Fibroblast of skin of right quadriceps (primary cell): ENCODE measurements at places on chromosomes 2 and 18.

DNA sequence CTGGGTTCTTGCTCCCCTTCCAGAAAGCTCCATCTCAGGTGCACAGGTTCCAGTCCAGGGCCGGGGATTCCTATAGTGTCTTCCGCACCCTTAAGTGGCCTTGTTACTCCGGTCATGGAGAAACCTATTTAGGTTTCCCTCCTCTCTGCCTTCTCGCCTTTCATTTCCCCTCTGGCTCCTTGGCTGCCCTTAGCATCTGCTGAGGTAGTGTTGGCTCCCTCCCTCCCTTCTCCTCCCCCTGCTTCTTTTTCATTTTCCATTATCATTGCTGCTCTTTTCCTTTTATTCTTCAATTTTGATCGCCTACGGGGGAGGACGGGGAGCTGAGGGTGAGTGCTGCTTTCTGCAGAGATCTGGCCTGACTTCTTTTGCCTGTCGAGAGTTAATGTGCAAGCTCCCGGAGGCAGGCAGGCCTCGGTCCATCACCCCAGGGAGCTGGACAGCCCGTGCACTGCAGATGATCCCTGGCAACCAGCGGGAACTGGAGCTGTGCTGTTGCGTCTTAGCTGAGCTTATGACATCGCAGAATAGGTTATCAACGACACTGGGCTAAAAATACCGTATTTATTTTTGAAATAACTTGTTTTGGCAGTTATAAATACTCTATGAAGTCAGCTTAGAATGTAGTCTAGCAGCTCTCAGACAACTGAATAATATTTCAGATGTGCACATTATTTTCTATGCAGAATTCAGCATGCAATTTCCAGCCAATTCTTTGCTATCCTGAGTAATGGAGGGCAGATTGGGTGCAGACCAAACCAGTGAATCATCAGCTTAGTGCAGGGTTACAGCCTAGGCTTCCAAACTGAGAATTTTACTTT, 141.9 kb downstream of the SLC4A3 start:
- DNase-seq = peak; percentile 14

DNA sequence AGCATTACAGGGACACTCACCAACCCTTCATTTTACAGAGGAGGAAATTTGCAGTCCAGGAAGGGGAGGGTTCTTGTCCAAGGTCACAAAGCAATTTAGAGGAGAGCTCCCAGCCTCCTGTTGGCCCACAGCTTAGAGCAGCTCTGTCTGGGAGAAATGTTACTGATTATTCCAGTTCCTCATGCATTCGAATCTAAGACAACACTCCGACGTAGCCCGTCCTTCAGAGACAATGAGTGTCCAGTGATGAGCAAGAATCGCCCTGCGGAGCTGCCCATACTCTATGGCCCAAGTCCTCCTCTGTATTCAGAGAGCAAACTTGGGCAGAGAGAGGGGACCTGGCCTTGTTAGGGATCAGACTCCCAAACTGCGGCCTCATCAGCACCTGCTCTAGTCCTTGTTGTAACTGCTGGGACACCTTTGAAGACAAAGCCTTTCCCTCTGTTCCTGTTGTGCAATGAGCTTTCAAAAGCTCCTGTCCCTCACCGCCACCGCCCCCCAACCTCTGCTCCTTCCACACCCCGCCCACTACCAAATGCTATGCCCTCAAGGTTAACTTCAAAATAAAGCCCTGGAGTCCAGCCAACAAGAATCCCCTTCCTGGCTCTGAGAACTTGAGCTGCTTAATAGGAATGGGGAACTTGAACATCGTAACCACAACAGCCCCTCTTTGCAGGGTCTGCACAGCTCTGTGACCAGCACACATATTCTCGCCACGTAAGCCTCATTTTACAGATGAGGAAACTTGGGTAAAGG, 234.8 kb upstream of the SMAD2 start:
- no peak for DNase-seq

GRCh38 chr2:239259173-239259572, 141.6 kb downstream of the HDAC4 start:
- no peak for DNase-seq

DNA sequence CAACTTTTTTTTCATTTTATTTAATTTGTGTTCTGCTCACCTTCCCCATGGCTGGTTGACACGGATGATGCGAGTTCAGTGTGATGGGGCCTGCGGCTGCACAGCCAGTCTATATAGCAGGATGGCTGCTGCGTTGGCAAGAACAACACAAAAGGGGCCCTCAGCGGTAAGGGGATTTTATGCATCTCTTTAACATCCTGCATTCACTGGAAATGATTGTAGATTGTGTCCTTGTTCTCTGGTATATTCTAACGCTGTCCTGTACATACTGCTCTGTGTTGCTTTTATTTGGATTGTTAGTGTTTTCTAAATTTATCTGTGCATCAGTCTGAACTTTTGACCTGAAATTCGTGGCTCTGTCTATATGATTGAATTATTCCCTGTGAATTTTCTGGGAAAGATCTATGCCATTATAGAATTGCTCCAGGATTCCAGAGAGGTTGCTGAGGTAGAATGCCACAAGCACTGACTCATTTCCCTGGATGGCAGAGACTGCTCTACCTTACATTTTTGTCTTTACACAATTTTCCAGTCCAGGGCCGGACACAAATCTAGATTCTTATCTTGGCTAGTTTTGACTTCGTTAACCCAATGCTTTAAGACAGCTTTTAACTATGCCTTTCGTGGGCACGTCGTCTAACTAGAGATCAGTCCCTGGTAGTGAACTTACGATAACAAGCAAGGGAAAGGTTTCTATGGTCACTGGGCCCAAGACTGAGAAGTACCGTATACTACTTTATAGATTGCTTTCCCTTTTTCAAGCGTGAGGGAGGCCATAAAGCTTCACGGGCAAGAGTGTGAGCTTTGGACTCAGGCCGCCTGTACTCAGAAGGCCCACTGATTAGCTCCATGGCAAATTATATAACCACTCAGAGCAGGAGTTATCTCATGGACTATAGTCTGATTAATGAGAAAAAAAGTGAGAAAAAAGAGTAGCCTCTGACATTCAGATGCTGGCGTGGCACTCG, at the start of gene CRYGC:
Gene CRYGC, minus strand, starts transcription at position 85 of the 968 bp plus-strand sequence. Its CDS starts 36 bp downstream, at position 49.
- no peak for DNase-seq

DNA sequence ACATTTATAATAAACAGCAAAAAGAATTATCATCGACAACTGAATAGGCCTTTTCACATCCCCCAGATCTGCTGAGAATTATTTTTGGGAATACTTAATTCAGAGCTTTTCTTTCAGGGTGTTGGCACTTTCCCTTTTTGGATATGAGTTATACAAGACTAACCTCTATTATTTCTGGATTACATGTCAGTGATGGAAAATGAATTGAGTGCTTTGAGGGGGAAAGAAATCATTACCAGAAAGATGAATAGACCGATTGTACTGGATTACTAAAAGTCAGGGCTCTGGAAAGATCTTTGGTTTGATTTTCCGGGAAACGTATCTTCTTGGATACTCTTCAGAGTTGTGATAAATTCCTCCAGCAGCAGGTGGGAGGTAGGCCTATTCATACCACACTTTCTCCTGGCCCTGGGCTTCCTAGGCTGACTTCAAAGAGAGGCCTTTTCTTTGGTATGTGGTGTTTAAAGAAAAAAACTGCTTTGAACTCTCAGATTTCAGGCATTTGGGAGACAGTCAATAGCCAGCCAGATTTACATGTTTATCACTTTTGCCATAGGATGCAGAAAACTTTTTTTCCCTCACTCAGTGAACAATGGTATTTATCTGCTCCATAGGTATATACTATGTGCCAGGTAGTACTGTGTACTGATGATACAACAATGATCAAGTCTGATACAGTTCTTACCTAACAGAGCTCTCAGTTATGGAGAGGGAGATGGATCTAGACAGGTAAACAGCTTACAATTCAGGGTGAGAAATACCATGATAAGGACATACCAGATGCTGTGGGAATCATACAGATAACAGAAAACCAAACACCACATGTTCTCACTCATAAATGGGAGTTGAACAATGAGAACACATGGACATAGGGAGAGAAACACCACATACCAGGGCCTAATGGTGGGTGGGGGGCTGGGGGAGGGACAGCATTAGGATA, 63.3 kb upstream of the ACTR3 start:
- DNase-seq = no peak

DNA sequence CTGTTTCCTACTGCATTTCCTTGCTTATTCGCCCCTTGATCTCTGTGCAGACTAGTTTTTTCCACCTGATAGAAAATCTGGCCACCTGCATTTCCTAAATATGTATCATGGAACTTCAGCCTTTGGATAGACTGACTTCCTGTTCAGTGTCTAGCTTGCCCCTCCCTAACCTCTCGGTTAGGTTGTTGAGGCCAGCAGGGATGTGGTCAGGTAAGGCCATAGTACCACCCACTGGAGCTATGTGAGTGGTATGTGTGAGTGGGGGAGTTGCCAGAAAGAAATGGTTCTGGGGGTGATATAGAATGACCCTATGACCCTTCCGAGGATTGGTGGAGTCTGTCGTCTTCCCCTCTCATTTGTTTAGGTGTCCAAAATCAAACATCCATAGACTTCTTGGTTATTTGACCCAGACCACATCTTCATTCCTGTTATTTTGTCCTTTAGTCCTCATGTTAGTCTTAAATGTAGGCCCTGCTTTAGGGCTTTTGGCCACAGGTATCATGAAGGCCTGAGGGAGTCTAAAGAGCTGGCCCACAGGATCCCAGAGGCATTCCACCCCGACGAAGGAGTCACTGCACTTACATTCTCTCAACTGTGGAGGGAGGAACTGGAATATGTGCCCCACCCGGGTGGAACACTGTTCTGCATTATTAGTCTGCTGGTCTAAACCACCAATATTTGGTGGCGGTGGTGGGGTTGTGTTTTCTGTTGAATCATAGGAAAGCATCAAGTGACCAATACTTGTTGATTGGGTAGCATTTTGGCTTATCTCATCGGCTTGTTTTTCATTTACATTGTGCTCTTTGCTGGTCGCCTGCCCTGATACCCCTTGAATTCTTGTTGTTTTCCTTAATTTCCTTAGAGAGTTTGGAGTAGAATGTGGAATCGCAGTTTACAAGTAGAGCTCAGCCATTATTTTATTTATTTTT, 21.9 kb downstream of the CAB39 start:
- no peak for DNase-seq

- DNase-seq = peak; percentile 76
Measured at GRCh38 chr2:5453220-5454050, 238.7 kb upstream of the SOX11 start.

DNA sequence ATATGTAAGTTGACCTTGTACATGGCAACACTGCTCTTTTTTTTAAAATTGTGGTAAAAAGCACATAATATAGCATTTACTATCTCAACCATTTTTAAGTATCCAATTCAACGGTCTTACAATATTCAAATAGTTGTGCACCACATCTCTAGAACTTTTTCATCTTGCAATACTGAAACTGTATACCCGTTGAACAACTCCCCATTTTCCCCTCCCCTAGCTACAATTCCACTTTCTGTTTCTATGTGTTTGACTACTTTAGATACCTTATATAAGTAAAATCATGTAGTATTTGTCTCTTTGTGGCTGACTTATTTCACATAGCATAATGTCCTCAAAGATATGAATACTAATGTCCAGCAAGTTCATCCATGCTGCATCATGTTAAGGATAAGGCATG, 452.1 kb downstream of the TXNL1 start:
- no peak for DNase-seq

DNA sequence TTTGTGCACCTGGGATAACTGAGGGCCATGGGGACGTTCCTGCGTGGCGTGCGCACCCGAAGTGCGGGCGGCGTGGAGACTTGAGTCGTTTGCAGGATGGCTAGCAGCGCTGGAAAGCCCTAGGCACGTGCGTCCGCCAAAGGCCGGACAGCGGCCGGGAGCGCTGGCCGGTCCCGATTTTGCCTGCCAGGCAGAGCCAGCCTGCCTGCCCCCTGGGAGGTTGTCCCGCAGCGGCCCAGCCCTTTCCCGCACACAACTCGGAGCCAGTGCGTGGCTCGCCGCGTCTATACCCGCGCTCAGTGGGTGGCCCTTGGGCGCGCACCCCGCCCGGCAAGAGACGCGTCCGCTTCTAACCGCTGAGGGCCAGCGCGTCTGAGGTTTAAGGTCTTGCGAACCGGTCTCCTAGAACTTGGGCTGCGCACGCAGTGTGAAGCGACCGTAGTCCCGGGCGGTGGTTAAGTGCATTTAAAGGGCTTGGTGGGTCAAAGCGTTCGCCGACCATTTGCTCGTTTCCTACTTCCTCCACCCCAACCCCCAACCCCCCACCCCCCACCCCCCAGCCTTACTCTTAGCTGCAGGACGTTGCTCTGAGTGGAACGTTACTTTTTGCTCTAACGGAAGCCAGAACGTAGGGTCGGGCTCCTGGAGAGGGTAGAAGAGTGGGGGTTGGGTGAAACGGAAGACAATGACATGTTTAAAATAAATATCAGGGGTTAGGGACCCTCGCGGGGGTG, 627 bp downstream of the CDCA7 start:
- peak; percentile 40 for DNase-seq

GRCh38 chr2:207311316-207312005, 145.7 kb upstream of the KLF7 start:
- DNase-seq = peak; percentile 97

GRCh38 chr18:9032519-9032918, 70.0 kb upstream of the NDUFV2 start:
- DNase-seq = no peak

DNA sequence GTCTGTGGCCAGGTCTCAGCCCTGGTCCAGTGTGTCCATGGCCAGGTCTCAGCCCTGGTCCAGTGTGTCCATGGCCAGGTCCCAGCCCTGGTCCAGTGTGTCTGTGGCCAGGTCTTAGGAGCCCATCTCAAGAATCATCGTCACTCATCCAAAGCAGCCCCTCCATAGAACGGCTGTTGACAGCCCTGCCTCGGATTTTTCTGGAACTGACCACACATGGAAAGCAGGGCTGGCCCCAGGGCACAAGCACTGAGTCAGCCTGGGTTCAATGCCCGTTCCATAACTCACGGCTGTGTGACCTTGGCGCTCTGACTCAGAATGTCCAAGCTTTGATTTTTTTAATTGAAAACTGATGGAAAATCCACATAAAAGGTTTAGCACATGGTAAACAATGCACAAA, 59.9 kb upstream of the SNTG2 start:
- peak; percentile 7 for DNase-seq

GRCh38 chr2:112493048-112493447, 11.1 kb downstream of the TTL start:
- no peak for DNase-seq

- DNase-seq = no peak
Measured at GRCh38 chr2:134259571-134259970, 5.7 kb downstream of the MGAT5 start.

GRCh38 chr18:63213936-63214671, 105.5 kb downstream of the BCL2 start:
- DNase-seq = no peak

DNA sequence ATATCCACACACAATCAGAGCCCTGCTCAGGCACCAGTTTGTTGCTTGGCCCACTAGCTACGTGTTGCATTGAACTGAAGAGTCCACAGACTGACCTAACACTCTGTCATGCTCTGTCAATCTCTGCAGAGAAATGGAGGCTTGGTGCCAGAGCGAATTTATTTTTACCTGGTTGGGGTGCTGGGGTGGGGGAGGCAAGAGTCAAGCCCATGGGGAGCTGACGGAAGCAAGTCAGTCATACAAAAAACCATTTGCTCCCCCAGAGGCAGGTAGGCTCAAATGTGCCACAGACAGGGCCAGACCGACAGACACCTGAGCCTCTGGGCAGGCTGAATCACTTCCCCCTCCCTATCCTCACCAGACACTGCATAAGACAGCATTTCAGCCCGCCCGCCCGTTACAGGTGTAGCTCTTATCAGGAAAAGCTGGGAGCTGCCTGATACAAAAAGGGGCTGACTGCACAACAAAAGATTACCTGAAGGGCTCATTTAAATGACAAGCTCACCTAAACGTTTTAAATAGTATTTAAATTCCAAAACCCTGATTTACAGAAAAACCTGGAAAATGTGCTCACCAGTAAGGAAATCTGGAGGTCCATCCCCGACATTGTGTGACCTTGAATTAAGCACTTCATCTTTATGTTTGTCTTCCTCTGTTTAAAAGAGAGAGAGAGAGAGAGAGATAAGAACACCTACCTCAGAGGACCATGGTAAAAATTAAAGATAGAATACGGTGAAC, 2.1 kb upstream of the PCBP1 start:
- no peak for DNase-seq
